ENCODE measurements at places on chromosomes 13 and 19.

DNA sequence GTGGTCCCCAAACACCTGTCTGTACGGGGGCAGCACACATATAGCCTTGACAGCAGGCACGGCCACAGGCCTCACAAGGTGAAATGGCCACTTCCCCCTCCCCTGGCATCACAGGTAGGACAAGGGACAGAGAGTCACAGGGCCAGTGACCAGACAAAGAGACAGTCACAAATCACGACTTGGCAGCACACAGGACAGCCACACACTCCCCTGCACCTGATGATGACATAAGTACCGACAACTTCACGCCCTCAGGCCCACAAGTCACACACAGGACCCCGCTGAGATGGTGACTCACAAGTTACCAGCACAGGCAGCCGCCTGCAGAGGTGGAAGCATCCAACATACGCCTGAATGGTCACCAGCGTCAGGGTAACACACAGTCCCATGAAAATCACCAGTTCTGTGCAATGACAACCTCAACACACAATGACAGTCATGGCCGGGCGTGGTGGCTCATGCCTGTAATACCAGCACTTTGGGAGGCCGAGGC lies 16.5 kb downstream of the TYK2 start:
- DNase-seq, result no peak

- DNase-seq, result no peak
Observed at GRCh38 chr13:63024458-63024857, 1608.8 kb upstream of the PCDH20 start.

DNA sequence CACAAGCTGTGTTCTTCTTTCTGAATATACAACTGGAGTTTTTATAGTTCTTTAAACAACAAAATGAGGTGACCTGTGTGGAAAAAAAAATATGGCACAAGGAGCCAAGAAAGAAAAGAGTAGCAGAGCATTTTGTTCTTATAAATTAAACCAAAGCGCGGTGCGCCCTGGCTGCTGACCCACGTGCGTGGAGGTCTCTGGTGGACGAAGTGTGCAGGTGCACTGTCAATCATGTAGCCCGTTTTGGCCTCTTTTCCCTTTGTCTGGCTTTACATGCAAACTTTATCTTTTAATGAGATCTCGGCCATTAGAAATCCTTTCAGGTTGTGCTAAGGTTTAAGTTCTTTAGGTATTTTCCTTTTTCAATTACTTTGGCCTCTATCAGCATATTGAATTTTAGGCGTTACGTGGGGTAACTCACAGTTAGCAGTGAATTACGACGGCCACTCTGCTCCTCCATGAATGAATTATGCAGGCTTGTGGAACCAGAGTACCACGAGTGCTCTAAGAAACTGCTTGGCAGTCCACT lies 443.9 kb upstream of the SLC10A2 start:
- DNase-seq, result no peak

GRCh38 chr19:7874076-7874896 lies at the start of gene PRR36:
Gene PRR36, minus strand, starts transcription at chr19:7874390. Its CDS starts 701 bp downstream, at chr19:7873689.
- no peak for DNase-seq

DNA sequence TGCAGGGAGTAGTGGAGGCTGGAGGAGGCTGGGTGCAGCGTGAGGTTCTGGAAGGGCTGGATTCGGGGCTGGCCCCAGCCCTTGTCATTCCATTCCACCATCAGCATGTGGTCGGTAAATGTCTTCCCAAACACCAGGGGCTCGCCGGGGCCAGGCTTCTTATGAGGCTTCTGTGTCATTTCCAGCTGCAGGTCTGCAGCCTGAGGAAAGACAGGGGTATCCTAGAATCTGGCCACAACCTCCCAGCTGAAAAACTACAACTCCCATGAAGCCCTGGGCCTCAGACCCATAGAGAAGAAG lies 4.4 kb downstream of the BCAT2 start:
- peak; percentile 27 for DNase-seq

GRCh38 chr13:77733674-77734073 lies 36.2 kb downstream of the SLAIN1 start:
- DNase-seq, result no peak

GRCh38 chr13:85436029-85436428 lies 363.2 kb downstream of the SLITRK6 start:
- no peak for DNase-seq

DNA sequence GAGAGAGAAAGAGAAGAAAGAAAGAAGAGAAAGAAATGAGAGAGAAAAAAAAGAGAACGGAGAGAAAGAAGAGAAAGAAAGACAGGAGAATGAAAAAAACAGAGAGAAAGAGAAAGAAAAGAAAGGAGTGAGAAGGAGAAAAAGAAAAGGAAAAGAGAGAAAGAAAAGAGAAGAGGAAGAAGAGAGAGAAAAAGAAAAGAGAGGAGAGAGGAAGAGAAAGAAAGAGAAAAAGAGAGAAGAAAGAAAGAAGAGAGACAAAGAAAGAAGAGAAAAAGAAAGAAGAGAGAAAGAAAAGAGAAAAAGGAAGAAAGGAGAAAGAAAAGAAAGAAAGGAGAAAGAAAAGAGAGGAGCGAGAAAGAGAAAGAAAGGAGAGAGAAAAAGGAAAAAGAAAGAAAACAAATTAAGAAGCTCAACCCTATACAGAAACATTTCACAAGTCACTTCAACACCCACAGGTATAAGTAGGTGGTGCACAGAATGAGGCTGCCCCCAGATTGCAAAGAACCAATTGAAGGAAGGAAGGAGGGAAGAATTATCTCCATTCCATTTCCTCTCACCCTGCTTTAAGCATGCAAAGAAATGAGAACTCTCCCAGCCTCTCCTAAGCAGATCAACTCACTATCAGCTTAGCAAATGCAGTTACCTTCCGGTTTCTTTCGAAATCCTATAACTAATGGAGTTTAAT lies 98.8 kb upstream of the CACNA1A start:
- DNase-seq, result no peak

DNA sequence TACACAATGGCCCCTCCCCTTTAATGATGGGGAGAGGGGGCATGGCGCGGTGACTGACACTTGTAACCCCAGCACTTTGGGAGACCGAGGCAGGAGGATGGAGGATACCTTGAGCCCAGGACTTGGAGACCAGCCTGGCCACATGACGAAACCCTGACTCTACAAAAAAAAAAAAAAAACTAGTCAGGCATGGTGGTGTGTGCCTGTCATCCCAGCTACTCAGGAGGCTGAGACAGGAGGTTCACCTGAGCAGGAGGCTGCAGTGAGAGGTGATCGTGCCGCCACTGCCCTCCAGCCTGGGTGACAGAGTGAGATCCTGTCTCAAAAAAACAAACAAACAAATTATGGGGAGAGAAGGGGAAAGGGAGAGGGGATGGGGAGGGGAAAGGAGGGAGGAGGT lies 13.8 kb upstream of the ZBTB7A start:
- no peak for DNase-seq

DNA sequence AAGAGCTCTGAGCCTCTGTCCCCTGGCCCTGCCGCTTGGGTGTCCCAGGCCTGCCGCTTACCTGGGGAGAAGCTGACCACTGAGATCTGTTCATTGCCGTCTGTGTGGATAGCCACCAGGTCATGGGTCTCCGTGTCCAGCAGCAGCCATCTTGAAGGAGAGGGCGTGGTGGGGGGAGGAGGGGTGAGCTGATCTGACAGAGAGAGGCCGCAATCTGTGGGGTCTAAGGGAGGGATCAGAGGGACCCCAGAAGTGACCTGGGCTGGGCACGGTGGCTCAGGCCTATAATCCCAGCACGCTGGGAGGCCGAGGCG lies 14.6 kb upstream of the GPR4 start:
- no peak for DNase-seq

- DNase-seq, result no peak
Observed at GRCh38 chr13:47252627-47253026, 355.8 kb upstream of the HTR2A start.

- DNase-seq, result no peak
Observed at GRCh38 chr13:51933466-51934058, 71.8 kb downstream of the CCDC70 start.

- DNase-seq, result no peak
Observed at GRCh38 chr13:90869580-90869979, 477.9 kb upstream of the MIR17HG start.

DNA sequence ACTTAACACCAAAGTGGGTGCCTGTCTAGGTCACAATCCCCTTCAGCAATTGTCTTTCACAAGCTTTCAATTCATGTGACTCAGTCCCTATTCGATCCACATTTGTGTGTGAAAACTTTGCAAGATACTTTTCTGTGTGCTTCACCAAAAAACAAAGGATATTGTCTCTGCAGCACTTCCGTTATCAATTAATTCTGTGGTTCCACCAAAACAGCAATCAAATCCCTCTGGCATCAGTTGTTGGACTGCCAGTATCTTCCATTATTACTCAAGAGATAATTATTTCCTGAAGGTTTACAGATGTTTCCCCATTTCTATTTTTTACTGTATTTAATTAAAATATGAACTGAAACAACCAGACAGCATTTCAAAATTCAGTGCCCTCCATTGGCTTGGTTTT lies 481.4 kb downstream of the SUCLA2 start:
- DNase-seq, result no peak

DNA sequence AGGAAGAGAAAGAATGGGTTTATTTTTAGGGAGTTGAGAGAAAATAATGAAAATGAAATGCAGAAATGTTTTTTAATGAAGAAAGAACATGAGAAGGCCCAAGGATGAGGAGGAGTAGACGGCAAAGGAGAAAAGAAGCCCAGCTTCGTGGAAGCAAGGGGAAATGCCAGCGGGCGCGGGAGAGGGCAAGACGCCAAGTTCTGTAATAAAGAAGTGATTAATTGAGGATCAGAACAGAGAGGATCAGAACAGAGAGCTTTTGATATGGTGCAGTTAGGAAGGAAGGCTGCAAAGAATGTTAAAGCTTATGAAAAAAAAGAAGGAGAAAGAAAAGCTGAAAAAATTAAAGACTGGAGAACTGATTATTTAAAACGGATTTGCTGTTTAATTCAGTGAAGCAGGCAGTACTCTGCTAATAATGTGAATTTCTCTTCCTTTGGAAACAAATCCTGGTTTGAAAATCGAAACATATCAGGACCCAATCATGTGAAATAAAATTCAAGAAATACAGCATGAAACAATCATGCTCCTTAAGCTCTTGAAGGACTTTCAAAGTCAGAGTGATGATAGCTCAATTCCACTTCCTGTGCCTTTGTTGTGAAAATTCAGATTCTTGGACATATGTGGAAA lies 99.3 kb upstream of the SOX1 start:
- DNase-seq, result no peak

DNA sequence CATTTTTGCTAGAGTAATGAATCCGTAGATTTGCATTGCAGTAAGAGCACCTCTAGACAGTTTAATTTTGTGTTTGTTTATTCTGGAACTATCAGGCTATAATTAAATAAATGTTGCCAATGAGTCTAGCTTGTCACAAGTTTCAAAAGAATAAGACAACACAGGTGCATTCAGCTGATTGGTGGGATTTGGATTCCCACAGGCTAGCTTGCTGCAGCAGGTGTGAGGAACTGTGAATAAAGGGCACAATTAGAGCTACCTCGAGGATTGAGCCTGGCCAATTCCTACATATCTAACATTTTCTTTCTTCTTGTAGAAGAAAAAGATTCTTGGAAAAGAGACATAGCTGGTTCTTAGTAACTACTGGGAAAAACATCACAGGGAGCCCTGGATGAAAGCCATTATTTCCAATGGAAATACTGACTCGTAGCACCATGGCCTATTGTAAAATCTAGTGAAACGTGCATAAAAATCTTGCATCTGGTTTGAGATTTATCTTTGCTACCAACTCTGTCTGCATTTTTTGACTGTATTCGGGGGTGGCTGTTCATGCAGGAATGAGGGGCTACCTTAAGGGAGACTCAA lies 360.9 kb downstream of the FGF9 start:
- no peak for DNase-seq

DNA sequence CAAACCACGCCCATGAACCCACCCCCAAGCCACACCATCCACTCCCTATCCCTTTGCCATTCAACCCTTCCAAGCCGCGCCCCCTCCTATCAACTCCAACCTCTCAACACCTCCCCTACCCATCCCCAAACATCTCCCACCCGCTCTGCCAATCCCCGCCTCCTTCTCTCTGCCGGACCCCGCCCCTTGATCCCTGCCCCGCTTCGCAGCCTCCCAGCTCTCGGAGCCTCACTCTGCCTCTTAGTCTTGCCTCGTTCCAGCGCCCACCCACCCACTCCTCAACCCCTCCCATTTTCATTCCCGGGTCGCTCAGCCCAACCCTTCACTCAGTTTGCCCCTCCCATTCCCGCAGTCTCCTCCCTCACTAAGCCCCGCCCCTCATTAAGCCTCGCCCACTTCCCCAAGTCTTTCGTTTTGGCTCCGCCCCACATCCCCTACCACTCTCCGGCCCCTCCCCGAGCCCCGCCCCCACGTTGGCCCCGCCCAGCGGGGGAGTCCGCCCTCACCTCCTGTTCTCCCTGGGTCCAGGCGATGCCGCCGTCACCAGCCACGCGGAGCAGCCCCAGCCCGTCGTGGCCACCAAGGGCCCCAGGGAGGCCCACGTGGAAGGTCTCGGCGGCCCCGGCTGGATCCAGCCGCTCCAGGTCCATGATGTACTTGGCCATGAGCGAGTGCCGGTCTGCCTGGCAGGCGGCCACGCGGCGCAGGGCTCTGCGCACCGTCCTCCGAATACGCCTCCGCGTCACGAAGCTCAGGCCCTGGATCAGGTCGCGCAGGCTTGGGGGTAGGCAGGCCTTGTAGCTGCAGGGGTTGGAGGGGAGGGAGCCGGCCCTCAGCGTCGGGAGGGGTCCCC lies 5.7 kb downstream of the JAK3 start:
- peak; percentile 34 for DNase-seq

- DNase-seq, result no peak
Observed at GRCh38 chr19:5605362-5605761, 17.2 kb downstream of the SAFB2 start.

GRCh38 chr19:33641956-33642498 lies 20.3 kb downstream of the CHST8 start:
- no peak for DNase-seq

DNA sequence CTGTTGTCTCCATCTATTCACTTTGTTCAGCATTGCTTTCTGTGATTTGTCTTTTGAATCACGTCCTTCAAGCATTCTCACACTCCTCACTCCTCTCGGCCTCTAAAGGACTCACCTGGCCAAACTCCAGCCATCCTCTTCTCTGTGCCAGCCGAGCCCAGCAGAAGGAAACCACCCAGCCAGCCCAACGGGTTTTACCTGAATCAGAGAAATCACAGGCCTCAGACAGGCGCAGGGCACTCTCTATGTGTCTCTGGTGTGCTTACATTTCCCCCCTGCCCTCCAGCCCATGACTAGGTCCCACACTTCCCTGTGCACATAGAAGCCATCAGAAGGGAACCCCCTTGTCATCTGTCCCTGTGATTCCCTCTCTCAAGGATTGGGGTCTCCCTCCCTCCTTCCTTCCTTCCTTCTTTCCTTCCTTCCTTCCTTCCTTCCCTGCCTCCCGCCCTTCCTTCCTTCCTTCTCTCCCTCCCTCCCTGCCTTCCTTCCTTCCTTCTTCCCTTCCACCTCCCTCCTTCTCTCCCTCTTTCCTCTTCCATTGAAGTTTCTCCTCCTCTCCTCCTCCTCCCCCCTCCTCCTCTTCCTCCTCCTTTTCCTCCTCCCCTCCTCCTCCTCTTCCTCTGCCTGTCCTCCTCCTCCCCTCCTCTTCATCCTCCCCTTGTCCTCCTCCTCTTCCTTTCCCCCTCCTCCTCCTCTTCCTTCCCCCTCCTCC lies 8.8 kb upstream of the ZNF541 start:
- no peak for DNase-seq

All from T follicular helper cell (primary cell).